ENCODE measurements at places on chromosomes 11 and 22.

DNA sequence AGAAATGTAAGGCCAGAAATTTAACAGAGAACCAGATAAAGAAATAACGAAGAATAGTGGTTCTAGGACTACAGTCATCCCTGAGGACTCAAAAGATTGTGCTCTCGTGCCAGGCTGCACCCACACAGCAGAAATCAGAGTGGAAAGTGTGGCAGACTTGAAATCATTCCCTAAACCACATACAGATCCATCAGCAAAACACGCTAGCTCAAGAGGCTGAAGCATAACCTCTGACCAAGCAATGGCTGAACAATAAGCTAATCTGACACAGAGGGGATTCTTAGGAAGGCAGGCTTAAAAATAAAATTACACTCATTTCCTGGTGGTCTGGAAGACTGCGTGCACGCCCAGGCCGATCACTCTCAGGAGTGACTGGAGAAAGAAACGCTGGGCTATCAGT is 19.0 kb downstream of the NCF4 start:
- DNase-seq = no peak

- no peak for DNase-seq
These were observed 16.2 kb downstream of the PHLDA2 start for GRCh38 chr11:2913019-2913431.

DNA sequence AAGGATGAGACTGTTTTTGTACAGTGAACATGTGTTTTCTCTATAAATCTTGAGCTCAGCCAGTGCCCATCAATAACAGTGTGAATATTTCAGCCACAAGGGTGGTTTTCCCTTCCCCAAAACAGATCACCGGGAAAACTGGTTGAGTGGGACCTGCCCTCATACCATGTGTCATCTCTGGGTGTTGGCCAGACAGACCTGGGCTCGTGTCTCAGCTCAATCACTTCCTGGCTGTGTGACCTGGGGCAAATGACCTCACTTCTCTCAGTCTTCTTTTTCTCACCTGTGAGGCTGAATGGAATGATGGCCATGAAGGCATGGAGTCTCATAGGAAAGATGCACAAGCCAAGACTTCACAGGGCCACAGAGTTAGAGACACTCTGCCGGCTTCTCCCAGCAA is 74.7 kb downstream of the COMMD9 start:
- no peak for DNase-seq

GRCh38 chr22:19917389-19918138 is 24.0 kb upstream of the COMT start:
- no peak for DNase-seq

- DNase-seq = no peak
These were observed 100.3 kb upstream of the CLPB start for GRCh38 chr11:72534371-72535193.

DNA sequence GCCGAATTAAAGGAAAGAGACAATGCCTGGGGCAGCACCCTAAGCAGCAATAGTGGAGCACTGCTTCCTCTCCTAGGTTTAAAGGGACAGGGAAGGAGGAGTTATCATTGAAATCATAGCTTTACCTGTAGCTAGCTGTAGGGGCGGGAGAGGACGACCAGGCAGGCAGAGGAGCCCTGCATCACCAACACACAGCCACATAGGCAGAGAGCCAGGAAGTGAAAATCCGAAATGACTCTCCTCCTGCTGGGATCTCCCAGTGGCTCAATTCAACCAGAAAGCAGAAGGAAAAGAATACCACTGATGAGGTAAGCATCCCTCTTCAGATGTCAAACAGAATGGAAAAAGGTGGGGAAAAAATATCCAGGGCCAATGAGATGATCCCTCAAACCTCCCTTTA is 20.4 kb downstream of the MRGPRX4 start:
- DNase-seq = no peak

DNA sequence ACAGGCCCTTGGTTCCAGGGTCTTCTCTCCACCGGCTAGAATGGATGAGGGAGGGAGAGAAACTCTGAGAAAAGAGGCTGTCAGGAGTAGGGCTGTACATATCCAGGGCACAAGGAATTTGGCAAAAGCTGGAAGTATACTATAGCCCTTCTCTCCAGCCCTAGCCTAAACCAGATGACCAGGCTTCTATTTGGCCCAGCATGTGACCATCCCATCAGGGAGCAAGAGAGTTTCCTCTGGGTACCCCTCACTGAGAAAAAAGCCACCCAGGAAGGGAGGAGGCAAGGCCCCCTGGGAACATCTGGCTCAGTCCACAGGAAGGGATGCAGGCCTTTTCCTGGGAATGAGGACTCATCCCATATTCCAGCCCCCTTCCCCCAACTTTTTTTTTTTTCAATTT is 8.3 kb downstream of the CD44 start:
- DNase-seq = no peak

GRCh38 chr22:36433318-36434231 is 45.8 kb upstream of the MYH9 start:
- no peak for DNase-seq

- no peak for DNase-seq
These were observed 218.0 kb downstream of the ST3GAL4 start for GRCh38 chr11:126573325-126573978.

GRCh38 chr11:12862696-12863469 is 146.2 kb upstream of the RASSF10 start:
- no peak for DNase-seq

DNA sequence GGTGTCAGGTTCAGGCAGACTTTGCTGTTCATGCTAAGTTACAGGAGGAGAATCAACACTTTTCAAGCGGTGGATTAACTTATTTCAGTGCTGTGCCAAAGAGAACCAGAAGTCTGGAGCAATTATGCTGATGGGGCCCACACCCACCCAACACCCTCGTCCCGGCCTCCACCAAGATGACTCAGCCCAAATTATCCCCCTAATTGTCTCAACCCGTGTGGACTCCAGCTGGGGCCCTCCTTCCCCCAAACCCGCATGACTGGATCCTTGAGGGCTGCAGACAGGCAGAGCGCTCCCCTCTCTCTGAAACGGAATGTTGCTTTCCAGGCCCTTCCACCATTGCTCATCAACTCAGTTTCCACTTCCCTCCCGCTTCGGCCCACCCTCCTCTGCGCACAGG is 34.6 kb upstream of the MN1 start:
- no peak for DNase-seq

- DNase-seq = no peak
These were observed 16.6 kb downstream of the YPEL1 start for GRCh38 chr22:21719024-21719423.

GRCh38 chr11:93034031-93034722 is 64.7 kb downstream of the MTNR1B start:
- DNase-seq = no peak

DNA sequence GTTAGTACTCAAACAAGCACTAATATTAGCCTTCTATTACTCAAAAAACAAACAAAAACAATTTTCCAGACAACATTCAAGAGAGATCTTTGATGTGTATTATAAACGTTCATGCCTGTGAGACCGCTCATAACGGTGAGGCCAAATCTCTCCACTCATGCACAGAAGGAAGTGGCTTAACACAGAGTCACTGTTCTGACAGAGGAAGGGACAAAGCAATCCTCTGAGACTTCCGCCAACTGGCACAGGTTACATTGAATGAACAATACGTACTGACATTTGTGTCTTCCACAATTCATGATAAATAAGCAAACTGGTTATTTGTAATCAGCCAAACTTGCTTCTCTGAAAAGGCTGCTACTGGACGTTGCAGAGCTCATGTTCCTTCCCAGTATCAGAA is 30.5 kb downstream of the CHKA start:
- DNase-seq = peak; percentile 48

DNA sequence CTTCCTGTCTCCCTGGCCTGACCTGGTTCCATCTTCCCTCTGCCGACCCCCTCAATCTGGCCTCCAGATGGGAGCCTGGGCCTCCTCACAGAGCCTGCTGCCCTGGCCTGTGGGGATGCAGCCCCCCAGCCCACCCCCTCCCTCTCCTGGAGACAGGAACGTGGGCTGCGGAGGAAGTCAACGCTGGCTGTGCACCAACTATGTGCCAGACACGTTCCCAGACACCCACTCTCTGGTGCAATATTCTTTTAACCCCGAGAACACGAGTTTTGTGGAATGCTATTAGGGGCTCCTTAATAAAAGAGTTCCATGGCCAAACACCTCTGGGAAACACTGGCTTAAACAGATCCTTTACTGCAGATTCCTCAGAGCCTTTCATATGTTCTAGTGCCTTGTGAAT is 15.9 kb downstream of the WNT11 start:
- no peak for DNase-seq

GRCh38 chr11:9783986-9784385 is 120.1 kb downstream of the SWAP70 start:
- no peak for DNase-seq

- DNase-seq = no peak
These were observed 130.8 kb downstream of the HIPK3 start for GRCh38 chr11:33387996-33388395.

- no peak for DNase-seq
These were observed 38.9 kb upstream of the TH start for GRCh38 chr11:2210366-2211112.

All from hematopoietic multipotent progenitor cell treated with erythropoietin and hydrocortisone succinate and interleukin-3 and kit ligand, for 8 days (in vitro differentiated cells).